Stimulated activated CD4-positive, alpha-beta T cell treated with anti-CD3 and anti-CD28 coated beads, Interleukin-4, amount 100 ng/mL, for 24 hours (primary cell): ENCODE measurements at places on chromosomes 6 and 20.

DNA sequence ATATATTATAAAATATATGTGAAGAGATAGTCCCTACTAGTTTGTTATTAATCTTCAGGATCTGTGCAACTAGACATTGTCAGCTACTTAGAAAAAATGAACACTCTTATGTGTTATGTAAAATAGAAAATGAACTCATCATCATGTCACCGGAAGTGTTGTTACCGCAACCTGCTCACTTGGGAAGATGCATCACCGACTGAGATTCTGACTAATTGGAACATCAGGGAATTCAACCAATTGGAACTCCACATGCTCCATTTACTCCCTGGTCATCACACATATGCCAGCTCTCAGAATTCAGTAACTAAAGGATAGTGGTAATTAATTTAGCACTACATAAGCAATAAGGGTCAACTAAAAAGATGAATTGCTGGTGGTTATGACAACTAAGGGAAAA, 16.7 kb upstream of the B3GAT2 start:
- no peak for DNase-seq

- no peak for DNase-seq
These were observed 1.1 kb downstream of the PERP start for GRCh38 chr6:138105880-138106664.

GRCh38 chr6:119326291-119327005, 23.1 kb downstream of the MAN1A1 start:
- no peak for DNase-seq

DNA sequence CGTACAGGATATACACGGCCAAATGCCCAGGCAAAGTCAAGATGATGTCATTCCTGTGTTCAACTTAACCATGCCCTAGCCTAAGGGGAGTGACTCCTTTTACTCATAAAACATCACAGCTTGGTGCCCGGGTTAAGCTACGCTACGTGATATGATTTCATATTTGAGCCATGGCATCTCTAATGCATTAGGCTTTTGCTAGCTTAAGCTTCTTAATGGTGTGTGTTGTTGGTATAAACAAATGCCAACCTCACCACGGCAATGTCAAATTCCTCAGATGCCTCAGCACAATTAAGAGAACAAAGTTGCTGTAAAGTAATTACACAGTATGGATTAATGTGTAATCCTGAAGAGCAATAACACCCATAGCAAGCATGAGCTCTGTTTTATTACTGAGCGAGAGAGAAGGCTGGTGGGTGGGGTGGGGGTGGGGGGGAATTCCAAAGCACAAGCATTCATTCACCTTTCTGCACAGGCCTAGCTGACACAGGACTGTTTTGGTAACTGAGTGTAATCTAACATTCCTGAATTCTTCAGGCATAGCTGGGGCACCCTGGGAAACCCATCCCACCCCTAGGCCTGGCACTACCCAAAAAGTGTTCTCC, 44.7 kb upstream of the CNKSR3 start:
- no peak for DNase-seq

DNA sequence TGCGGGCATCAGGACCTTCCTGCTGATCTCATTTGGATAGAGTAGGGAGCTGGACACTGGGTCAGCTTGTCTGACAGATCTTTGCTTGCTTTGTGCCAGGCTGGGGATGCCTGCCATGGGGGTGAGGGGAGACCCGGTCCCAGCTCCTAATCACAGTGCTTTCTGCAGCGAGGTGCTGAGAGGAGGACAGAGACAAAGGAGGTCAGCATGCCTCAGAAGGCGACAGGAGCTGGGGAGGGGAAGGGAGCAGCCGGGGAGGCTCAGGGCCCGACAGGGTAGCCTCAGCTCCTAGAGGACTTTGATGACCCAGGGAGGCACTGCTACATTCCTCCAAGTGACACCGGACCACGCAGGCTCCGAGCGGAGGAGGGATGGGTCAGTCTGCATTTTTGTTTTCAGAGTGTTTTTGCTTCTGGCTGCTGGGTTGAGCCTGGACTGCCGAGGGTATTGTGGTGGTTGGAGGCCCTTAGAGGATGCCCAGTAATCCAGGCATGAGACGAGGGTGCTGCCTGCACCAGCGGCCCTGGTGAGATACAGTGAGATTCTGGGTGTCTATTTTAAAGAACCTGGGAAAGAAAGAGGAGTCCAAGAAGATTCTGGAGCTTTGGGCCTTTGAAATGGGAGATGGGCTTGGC, 7.8 kb downstream of the RBM38 start:
- no peak for DNase-seq

DNA sequence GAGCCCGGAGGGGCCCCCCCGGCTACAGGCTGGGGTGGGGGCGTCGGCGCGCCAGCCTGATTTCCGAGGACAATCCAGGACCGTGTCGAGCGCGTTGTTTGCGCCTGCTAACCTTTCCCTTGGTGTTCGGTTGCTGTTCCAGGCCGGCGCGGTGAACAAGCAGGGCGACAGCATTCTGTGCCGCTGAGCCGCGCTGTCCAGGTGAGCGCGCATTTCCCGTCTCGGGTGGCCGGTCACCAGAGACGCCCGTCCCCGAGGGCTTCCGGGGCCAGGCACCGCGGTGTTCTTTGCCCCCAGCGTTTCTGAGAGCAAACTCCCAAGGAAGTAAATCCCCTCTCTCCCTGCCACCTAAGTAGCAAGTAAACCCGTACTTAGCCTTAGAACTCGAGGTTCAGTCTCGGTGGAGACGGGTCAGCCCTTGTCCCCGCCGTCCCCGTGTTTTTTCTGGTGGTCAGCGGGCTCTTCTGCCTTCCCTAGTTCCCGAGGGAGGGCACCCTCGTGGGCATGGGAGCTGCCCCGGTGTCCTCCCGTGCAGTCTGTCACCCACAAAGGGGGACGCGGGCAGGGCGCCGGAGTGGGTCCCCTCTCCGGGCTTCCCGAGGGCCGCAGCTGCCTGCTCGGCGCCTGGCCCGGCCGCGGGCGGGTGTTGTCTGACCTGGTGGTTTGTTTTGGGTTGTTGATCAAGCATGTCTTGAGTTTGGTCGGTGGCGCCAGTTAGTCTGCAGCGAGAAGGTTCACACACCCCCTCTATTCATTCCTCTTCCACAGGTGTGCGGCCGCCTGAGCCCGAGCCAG, 1.5 kb downstream of the ID4 start:
- DNase-seq: no peak

GRCh38 chr20:49905415-49906091, 9.8 kb downstream of the SPATA2 start:
- no peak for DNase-seq

DNA sequence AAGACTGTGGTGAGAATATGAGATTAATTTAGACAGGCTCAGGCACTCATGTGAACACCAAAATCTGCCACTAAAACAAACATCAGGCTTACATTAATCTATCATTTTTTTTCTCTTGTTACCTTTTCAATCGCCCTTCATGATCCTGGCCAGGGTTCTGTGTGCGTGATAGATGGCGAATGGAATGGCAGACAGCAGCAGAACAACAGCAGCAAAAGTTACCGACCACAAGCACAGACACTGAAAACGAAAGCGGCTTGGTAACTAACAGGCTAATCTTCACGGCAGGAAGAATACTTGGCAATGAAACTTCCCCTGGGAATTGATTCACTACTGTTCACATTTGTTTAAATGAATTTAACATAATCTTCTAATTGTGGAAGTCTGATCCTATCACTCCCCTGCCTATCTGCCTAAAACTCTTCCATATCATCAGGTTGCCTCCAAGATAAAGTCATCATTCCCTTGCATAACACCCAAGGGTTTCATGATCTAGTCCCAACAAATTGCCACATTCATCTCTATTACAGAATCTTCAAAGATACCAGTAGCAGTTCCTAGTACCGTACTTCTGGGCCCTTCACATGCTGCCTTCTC, 28.7 kb downstream of the PTPRK start:
- DNase-seq: no peak

DNA sequence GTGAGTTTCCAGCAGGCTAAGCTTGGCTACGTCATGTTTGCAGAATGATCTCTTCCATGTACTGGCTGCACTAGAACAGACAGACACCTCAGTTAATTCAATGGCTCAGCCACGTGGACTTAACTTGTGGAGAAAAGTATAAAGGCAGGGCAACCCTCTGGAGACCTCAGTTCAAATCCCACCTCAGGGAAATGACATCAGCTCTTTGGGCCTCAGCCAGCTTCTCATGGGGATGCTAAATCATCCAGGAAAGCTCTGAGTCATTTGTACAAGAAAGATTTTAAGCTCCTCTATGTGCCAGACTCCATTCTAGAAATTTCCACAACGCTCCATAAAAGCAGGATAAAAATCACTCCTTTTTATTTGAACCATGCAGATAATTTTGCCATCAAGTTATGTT, 128.5 kb upstream of the SALL4 start:
- no peak for DNase-seq

GRCh38 chr20:17343091-17343490, 116.3 kb downstream of the PCSK2 start:
- no peak for DNase-seq

DNA sequence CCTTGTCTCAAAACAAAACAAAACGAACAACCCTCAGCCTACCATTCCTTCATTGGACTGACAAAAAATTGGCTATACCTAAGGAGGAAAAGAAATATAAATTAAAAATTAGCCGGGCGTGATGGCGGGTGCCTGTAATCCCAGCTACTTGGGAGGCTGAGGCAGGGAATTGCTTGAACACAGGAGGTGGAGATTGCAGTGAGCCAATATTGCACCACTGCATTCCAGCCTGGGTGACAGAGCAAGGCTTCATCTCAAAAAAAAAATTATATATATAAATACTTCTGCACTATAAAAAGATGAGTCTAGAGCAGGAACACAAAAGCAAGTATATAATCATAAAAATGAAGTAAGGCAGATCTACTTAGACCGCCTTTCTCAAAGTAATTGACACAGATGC, 109.8 kb downstream of the CRYBG1 start:
- no peak for DNase-seq

GRCh38 chr6:30643656-30644055, 3.3 kb upstream of the C6orf136 start:
- no peak for DNase-seq

DNA sequence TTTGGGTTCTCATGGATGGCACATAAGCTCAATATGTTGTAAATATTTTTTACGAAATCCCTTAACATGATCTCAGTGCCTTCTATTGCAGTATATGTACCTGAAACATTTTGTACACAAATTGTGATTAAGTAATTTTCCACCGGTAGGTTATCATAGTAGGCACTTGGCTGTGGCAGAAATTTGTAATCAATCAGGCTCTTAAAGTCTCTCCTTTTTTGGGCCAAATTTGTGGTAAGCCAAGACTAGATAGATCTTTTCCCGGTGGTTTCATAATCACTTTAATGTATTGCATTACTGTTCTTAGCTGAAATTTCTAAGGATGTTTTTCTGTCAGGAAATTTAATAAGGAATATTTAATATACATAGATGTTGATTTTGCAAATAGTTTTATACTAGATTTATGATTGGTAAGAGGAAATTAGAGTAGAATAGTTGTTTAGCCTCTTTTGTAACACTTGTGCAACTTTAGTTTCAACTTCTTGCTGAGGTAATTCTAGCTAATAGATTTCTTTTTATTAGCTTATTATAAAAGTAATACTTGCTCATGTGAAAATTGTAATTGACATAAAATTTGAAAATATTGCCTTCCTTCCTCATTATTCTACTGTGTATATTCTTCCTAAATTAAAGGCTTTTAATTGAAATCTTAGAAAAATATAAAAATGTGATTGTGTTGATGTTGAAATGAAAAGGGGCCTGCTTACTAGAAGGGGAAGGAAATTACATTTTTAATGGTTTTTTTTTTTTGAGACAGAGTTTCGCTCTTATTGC, 3.2 kb downstream of the PCMT1 start:
- no peak for DNase-seq

DNA sequence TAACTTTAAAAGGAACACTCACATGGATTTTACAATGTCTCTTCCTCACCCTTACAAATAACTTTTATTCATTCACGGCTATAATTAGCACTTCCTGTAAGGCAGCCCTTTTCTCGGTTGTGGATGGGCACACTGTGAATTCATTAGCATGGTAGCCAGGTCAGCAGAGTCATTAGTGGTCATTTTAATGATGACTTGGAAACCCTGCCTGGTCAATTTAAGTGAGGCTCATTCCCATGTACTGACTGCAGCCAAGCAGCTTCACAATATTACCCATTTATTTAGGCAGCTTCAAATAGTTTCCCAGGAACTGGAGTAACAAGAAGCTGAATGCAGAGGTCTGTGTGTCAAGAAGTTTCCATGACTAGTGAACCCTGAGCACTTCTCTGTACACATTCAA, 248.8 kb downstream of the KHDC1L start:
- DNase-seq: no peak

- peak; percentile 28 for DNase-seq
These were observed 653 bp downstream of the LMBRD1 start for GRCh38 chr6:69796073-69796641.

- no peak for DNase-seq
These were observed 9.1 kb downstream of the BCL2L1 start for GRCh38 chr20:31713312-31714273.

DNA sequence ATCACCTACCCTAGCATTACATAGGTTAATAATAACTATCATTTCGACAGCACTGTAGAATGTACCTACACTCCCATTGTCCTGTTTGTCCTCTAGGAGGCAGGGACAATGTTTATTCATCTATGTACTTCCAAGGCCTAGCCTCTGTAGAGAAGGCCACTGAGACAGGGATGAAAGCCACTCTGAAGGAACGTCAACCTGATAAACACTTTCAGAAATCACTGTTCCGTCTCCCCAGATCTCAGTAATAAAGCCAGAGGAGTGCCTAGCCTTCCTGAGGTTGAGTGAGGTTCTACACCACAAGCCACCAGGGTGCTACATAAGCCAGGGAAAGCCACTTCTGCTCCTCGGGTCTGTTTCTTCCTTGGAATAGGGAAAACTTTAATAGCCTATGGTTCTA, 44.8 kb downstream of the POPDC3 start:
- DNase-seq: no peak

DNA sequence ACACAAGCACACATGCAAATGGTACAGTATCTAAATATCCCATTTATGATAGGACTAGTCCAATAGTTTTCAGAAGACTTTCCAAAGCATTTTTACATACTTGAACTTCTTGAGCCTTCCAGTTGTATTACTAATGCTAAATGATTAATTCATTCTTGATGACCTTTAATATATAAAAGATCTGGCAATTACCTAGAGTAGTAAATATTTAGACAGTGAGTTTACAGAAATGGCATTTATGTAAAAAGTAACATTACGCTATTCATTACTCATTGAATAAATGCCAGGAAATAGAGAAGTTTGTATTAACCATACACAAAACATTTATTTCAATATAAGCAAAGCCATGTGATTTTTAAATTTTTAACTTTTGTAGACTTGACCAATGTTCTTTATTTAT, 158.8 kb downstream of the DST start:
- no peak for DNase-seq

GRCh38 chr20:8271727-8272126, 139.7 kb downstream of the PLCB1 start:
- DNase-seq: no peak
